Activated naive CD4-positive, alpha-beta T cell treated with anti-CD3 and anti-CD28 coated beads for 36 hours (primary cell): ENCODE measurements at places on chromosomes 7 and 10. TPM values are rescaled to one million over a fixed set of nuclear protein-coding genes. Genes with fewer than 3 reads are reported as not detected.
A peak's percentile ranks its signal among the peaks of the same experiment; 100 is the strongest.

Gene ITIH2
- not detected for total RNA-seq

Gene LDB3
- 0.38 TPM for total RNA-seq

Gene MRPS24
- total RNA-seq, result 153 TPM

- H3K4me3 ChIP-seq, result no peak overlapping the region
- H3K36me3 ChIP-seq, result no peaks in the 10 kb centered on the region
- no peak overlapping the region for H3K27ac ChIP-seq
- peaks cover 2% of the 10 kb centered on the region for H3K27me3 ChIP-seq
- no peak for DNase-seq
Measured at GRCh38 chr10:88805924-88806323, 3.4 kb downstream of the LIPM start.

- H3K27me3 ChIP-seq, result no peaks in the 10 kb centered on the region
- H3K4me3 ChIP-seq, result peak overlapping the region; percentile 93
- H3K4me1 ChIP-seq, result peaks cover 41% of the 10 kb centered on the region
Measured at GRCh38 chr10:18659819-18660535, 746 bp downstream of the ARL5B start.

DNA sequence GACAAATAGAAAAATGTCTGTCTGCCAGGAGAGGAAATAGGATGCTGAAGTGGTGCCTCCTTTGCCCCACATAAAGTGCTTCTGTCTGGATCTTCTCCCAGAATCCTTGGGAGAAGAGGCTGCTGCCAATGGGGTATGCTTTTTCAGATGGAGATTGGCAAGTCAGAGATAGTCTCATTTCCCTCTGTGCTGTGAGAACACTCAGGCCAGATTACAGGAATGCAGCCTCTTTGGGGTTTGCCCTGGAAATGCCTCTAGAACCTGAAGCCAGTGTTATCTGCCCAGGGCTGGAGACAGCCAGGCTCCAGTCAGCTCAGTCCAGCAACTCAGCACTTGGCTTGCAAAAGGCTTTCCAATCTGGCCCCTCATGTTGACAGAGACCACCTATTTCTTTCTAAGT is 119.1 kb upstream of the PHYHIPL start:
- H3K27ac ChIP-seq, result no peak overlapping the region
- no peaks in the 10 kb centered on the region for H3K27me3 ChIP-seq
- H3K36me3 ChIP-seq, result no peaks in the 10 kb centered on the region
- H3K4me3 ChIP-seq, result no peak overlapping the region
- no peak for DNase-seq

DNA sequence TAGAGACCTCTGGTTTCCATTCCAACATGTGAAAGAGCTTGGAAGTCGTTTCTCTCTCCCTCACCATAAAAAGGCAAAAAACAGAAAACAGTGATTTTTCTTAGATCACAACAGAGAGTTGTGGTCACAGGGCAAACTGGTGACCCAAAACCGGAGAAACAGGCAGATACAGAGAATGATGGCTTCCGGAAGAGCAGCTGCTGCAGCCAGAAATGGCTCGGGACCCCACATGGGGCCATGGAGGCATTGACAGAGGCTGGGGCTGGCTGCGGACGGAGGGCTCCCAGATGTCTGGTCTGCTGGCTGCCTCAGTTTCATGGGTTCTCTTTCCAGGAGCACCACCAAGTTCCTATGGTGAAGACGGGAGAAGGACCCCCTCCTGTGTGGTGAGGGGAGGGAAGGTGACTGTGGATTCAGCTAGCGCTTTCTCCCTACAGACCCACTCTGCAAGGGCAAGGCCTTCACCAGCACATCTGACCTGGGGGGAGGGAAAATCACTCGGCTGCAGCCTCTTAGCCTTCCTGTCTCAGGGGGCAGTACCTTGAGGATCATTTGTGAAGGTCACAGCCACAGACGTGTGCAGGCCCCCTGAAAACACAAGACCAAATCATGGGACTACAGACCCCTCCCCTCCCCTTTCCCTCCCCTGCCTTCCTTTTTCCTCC is 81.4 kb downstream of the WDR37 start:
- H3K27me3 ChIP-seq, result no peaks in the 10 kb centered on the region
- no peaks in the 10 kb centered on the region for H3K36me3 ChIP-seq
- no peak overlapping the region for H3K4me3 ChIP-seq
- no peak overlapping the region for H3K27ac ChIP-seq
- no peak for DNase-seq

DNA sequence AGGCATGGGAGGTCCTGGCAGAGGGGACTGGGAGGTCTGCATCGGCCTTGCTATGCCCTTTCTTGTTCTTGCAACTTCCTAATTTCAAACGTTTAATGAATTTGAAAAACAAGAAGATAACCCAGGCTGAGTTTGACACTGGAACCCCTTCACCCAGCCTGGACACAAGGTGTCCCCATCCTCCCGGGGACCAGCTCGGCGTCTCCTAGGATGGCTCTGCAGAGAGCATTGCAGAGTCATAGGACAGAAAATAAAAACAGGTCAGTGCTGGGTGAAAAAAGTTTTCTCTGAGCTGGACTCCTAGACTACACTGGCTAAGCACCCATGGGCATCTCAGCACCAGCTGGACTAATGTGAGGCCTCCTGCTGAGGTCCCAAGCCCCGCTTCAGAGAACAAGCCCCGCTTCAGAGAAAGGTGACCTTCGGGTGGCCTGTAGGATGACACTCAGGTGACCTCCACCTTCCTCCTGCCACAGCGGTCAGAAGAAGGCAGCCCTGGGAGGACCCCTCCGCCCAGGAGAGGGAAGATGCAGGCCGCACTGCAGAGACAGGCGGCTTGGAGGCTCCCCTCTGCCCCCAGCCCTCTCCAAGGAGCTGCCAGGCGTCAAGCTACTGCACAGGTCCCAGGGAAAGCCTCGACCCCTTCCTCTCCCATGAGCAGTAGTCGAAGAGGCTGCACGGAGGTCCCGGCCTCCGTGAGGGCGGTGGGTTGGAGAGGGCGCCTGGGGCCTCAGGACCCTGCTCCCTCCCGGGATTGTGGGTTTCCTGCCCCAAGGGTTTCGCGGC is 9.3 kb upstream of the UNCX start:
- peaks cover 2% of the 10 kb centered on the region for H3K4me1 ChIP-seq
- no peak overlapping the region for H3K4me3 ChIP-seq
- H3K27ac ChIP-seq, result no peak overlapping the region
- peak; percentile 28 for DNase-seq
- no peaks in the 10 kb centered on the region for H3K36me3 ChIP-seq
- peaks cover 57% of the 10 kb centered on the region for H3K27me3 ChIP-seq

DNA sequence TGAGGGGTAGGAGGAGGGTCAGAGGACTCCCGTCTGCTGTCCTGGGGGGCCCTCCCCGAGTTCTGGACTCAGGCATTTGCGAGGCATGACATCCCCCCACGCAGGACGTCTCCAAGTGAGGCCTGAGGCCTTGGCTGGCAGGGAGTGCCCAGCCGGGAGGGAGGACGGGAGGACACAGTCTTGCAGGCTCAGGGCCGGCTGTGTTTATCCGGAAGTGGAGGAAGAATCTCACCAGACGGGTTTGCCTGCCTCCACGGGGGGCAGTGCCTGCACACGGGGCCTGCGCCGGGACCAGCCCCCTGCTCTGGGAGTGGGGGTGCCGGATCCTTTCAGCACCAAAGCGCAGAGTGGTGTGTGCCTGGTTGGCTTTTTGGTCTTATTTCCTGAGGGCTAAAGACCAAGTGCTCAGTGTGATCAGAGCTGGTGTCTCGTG is 10.9 kb downstream of the PWWP2B start:
- no peak overlapping the region for H3K4me3 ChIP-seq
- H3K27me3 ChIP-seq, result no peaks in the 10 kb centered on the region
- H3K27ac ChIP-seq, result no peak overlapping the region
- no peak for DNase-seq
